Activated CD4-positive, alpha-beta T cell treated with anti-CD3 and anti-CD28 coated beads for 4 hours (primary cell): ENCODE measurements at places on chromosomes 13 and 19.

DNA sequence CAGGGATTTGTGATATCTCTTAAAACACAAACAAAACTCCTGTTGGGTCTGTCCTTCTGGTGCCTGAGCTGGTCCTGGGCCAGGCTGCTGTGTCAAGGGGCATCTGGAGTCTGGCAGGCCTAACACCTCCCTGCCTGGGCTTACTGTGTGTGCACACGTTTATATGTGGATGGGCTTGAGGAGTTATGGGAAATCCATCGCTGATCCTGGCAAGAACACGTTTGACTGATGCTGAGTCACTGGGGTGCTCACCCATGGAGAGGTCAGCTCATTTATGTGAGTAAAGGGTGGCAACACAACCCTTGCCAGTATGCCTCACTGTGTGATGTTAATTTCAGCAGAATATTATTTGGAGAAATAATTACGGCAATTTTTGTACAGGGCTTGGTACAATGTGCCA is 44.5 kb upstream of the PCDH8 start:
- no peak for DNase-seq

- no peak for DNase-seq
Observed at GRCh38 chr13:97768134-97768533, 185.3 kb upstream of the IPO5 start.

DNA sequence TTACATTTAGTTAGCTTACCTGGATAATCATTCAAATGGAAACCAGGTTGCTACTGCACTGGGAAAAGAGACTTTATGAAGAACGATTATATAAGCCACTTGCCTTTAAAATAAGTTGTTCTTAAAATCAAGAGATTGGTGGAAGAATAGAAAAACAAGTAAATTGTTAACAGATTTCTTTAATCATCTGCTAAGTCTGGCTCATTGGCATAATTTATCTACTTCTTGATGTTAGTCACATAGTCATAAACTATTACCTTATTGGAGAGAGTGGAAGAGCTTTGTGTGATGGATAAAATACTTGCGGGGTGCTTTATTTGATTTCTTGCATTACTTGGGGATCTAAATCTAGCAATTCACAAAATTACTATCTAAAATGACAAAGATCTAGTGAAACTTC is 6.8 kb downstream of the LSM14A start:
- no peak for DNase-seq

DNA sequence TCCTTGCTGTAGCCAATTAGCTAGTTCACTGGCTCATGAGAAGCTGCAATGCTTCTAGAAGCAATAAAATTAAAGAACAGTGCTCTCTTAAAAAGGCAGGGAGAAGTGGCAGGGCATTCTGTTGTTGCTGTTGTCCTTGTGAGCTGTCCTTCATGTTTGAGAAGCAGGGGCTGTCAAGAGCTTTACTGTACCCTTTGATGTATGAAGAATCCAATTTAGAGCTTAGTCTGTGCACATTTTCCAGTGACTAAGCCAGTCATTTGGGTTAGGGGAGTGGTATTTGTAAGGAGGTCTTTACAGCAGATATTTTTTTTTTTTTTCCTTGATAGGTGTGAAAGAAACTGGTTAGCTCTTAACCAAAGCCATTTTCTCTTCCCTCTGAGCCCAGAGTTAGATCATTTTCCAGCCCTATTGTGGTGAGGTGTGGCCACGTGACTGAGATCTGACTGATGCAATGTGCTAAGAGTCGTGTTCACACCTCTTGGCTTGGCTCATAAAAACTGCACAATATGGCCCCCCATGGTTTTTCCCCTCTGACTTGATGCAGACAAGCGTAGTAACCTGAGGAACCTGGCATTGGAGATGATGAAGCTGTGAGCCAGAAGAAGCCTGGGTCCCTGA is 309.6 kb upstream of the TMTC4 start:
- DNase-seq, result no peak

GRCh38 chr13:24038405-24038804 is 122.1 kb upstream of the SPATA13 start:
- DNase-seq, result no peak

DNA sequence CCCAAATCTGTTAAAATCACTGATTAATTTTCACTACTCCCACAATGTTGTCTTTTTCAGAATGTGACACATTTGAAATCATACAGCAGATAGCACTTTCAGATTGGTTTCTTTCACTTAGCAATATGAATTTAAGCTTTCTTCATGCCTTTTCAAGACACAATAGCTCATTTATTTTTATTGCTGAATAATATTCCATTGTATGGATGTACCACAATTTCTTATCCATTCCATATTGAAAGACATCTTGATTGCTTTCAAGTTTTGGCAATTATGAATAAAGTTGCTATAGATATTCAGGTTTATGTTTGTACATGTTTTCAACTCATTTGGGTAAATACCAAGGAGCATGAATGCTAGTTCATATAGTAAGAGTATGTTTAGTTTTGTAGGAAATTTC is 2635.6 kb upstream of the PCDH20 start:
- no peak for DNase-seq

GRCh38 chr19:31992750-31993149 is 352.7 kb upstream of the ZNF507 start:
- no peak for DNase-seq

- peak; percentile 59 for DNase-seq
Observed at GRCh38 chr19:16417660-16418596, 53.8 kb downstream of the EPS15L1 start.

DNA sequence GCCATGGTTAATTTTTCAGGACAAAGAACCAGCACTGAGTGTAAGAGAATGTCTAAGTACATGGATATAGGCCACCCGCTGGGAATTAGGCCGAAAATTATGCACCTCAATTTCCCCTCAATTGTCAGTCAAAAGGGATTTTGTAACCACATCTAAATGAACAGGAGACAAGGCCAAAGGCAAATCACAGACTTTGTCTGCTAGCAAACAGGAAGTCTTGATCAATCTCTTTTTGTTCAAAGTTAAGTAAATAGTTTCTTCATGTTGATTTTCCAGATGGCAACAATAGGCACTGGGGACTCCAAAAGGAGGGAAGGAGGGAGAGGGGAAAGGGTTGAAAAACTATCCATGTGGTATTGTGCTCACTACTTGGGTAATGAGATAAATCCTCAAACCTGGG is 276.0 kb downstream of the COG6 start:
- no peak for DNase-seq

DNA sequence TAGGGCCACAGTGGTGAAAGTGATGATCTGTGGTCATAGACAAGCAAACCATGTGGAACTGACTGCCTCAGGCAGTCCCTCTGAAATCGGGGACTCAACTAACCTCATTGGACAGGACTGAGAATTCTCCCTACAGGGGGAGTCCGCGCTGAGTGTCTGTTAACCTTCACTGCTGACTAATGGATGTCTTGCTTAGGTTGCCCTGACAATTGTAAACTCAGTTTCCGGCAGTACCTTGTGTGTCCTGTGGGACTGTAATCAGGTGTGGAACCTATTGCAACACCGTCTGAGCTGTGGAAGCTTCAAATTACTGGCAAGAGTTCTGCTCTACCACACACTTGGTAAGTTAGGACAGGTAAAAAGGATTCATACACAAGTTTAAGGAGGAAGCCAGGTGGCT is 21.8 kb downstream of the ZNF77 start:
- DNase-seq, result no peak

GRCh38 chr13:100439247-100439970 is 149.2 kb downstream of the GGACT start:
- DNase-seq, result no peak

- DNase-seq, result no peak
Observed at GRCh38 chr13:36377826-36378468, 31.8 kb upstream of the SPART start.

DNA sequence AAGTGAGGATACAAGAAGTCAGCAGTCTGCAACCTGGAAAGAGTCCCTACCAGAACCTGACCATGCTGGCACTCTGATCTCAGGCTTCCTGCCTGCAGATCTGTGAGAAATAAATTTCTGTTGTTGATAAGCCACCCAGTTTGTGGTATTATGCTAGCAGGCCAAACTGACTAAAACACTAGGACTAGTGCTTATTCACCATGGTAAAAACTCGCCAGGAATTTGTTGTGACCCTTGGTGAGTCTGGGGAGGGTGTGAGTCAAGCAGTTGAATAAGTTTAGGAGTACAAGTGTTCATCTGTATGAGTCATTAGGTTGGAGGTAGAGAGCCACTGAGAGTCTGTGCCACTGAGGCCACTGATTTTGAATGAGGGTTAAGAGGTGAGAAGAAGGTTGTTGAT is 3.6 kb downstream of the ZIK1 start:
- no peak for DNase-seq

- no peak for DNase-seq
Observed at GRCh38 chr19:40542202-40542859, 34.3 kb upstream of the SHKBP1 start.

DNA sequence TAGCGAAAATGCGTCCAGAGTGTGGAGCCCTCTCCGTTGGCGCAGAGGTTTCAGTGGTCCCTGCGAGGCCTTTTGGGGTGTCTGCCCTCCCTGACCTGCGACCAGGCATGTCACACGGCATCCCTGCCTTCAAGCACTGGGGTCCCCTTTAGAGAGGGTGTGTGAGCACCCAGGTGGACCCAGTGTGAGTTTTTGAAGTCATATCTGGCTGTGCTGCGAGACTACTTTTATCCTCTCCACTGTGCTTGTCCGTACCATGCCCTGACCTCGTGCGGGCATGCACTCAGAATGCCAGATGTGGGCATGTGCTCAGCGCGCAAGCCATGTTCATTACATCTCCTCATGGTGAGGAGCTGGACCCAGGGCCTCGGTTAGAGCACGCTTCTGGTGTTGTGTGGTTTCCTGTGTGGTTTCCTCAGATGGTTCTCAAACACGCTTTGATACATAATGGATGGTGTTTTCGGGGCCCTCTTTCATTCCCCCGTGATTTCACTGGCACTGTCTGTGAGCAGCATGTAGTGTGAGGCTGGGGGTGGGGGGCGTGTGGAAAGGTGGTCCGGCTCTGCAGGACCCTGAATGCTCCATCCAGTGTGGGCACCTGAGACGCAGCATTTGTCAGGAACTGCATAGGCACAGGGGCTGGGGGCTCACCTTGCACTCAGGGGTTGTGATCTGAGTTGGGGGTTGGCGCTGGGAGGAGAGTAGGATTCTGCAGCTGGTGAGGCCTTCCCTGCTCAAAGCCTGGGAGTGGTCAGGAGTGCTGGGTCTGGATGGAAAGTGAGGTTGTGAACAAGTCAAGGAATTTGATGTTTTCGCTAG is 2.3 kb downstream of the TFDP1 start:
- no peak for DNase-seq

DNA sequence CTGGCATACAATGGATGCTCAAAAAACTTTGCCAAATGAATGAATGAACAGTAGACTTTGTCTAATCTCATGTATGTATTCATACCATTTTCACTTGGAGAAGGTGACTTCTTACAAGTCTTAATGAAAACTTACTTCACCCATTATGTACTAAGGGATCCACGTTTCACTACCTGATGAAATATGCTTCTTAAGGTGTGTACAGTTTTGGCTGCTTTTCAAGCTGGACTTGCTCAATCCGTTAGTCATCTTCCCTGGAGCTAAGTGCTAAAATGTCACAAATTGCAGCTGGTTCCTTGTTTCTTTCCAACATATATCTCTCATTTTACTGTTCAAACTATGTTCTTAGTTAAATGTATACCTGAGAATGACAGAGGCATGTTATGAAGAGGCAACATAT is 4.2 kb upstream of the CCNA1 start:
- DNase-seq, result no peak

- no peak for DNase-seq
Observed at GRCh38 chr19:19111967-19112580, 26.2 kb downstream of the TMEM161A start.

DNA sequence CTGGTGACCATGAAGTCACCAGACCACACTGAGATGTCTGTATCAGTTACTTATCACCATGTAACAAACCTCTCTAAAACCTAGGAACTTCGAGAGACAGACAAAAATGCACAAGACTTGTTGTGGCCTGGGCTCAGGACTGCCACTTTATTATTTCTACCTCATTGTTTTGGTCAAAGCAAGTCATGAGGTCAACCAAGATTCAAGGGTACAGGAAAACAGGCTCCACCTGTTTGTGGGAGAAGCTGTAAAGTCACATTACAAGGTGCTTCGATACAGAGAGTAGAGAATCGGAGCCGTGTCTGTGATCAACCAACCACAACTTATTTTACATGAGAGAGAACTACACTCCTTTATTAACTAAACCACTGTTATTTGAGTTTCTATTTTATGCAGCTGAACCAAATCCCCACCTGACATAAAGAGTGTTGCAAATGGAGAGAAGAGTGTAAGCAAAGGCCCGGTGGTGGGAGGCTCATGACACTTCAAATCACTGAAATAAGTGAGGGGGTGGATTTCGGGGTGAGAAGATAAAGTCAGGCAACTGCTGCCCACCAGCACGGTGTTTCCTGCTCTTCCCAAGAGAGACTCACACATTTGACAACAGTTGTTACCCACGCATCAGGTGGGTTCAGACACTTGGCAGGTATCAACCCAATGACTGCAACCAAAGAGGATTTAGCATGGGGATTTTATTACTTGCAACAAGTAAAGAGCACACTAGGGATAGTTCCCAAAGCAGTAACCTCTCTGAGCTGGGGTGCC is 39.0 kb upstream of the IGSF23 start:
- DNase-seq, result no peak

GRCh38 chr13:61768175-61768574 is 352.5 kb upstream of the PCDH20 start:
- DNase-seq, result no peak

GRCh38 chr13:71712988-71713653 is 153.9 kb downstream of the DACH1 start:
- DNase-seq, result no peak

GRCh38 chr19:6103217-6103644 is 7.1 kb downstream of the RFX2 start:
- no peak for DNase-seq

DNA sequence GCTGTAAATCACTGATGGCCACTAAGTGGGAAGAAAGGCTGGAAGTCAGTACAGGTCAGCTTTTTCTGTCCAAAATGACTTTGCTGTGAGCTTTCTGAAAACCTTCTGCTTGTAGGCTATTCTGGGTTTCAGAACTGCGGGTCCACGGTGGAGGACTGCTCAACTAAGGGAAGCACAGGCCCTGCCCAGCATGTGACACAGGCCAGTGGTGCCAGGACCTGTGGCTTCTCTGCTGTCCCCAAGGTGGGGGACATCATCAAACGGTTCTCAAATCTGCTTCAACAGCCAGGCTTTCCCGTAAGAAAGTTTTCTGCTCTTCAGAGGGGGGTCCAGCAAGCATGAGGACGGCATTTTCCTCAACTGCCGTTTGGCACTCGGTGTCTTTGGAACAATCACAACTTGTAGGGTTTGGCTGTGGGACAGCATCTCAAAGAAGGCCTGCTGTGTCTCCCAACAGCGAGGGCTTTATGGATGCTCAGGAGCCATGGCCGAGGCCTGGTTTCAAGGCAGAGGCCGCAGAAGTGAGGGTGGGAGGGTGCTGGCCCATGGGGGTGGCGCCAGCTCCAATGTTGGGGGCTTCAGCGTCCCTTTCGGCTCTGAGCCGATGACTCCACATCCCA is 3.8 kb downstream of the SGTA start:
- DNase-seq, result no peak

GRCh38 chr13:76672420-76672819 is 213.8 kb downstream of the KCTD12 start:
- no peak for DNase-seq

GRCh38 chr19:645912-646778 is 6.5 kb downstream of the FGF22 start:
- no peak for DNase-seq
